Daoy (cell line): ENCODE measurements at places on chromosomes 16 and 17. TPM values are rescaled to one million over a fixed set of nuclear protein-coding genes. Genes with fewer than 3 reads are reported as not detected.

GRCh38 chr16:69796285-69797118 is 34.4 kb downstream of the WWP2 start:
- DNase-seq, result peak; percentile 52

GRCh38 chr16:67968400-67969253 is at the start of gene SLC12A4:
SLC12A4 (minus strand) TSS chr16:67968637; CDS start chr16:67968553, 84 bp downstream.
- peak; percentile 85 for DNase-seq

Gene TMUB2
- 7.0 and 9.2 TPM in 2 replicates for total RNA-seq

DNA sequence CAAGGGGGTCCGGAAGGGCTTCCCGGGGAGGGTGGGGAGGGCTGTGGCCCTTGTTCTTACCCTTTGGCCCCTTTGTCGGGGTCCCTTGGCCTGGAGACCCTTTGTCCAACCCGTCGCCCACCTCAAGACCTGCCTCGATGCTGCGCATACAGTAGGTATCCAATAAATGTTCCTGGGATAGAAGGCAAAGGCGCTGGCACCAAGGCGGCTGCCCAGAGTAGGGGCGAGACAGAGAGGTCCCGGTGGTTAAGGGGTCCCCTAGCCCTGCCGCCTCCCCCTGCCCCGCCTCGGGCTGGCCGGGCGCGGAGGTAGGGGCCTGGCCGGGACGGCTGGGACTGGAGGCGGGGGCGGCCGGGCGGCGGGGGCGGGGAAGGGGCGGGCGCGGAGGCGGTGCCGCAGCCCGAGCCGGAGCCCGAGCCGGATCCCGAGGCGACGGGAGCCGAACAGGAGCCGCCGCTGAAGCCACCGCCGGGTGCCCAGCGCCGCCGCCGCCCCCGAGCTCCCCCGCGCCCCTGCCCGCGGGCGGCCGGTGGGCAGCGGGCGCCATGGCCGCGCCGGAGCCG is at the start of gene NHERF2:
Gene NHERF2 (plus strand): TSS at position 442 of the 563 bp plus-strand sequence. CDS start 104 bp downstream, at position 546.
- DNase-seq, result peak; percentile 41

GRCh38 chr17:3957735-3958599 is 6.3 kb downstream of the ATP2A3 start:
- DNase-seq, result no peak

DNA sequence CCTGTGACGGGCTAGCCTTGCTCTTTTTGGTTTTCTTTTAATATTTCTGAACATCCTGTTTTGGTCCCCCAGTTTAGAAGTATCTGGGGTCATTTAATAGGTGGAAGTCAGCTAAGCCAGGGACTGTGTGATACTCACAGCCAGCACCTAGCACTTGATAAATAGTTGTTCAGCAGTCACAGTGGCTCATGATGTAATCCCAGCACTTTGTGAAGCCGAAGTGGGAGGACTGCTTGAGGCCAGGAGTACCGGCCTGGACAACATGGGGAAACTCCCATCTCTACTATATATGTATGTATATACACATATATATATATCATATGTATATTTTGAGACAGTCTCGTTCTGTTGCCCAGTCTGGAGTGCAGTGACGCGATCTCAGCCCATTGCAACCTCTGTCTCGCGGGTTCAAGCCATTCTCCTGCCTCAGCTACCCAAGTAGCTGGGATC is 1.8 kb upstream of the ZNRF1 start:
- no peak for DNase-seq

GRCh38 chr17:62631936-62632924 is 4.8 kb downstream of the MRC2 start:
- no peak for DNase-seq

DNA sequence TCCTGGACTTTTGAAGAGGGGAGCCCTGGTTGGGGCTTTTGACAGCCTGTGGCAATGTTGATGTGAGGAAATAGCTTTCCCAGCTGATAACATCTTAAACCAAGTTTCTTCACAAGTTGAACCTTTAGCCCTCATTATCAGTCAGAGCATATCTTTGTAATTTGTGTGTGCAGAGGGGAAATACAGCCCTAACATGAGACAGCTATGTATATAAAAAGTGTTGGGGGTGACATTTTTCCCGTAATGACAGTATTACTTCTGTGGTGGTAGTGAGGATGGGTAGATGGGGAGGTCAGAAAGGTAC is 221.1 kb downstream of the FTO start:
- no peak for DNase-seq

Gene KRTAP2-3
- total RNA-seq, result not detected in 2 replicates
